ENCODE measurements at places on chromosomes 4 and X. TPM values are rescaled to one million over a fixed set of nuclear protein-coding genes. Genes with fewer than 3 reads are reported as not detected.

DNA sequence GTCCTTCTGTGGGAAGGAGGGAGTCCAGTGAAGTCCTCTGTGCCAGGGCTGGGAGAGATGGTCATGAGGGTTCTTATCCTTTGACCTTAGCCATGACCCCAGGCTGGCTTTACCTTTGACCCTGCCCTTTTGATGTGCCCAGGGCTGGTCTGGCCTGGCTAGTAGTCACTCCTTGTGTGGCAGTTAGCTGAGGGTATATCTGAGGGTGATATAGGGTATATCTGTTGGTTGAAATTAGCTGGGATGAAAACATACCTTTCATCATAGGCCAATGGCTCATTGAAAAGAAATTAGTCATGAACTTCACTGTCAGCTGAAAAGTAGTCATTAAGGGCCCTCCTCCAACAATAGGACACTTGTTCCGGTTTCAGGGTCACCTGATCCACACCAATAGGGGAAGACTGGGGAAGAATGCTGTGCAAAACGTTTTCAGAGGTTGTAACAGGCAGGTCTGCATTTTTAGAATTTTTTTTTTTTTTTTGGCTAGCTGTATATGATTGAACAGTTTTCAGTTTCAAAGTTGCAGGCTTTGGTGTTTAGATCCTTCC lies 74.6 kb upstream of the STOX2 start:
- no peak for DNase-seq

DNA sequence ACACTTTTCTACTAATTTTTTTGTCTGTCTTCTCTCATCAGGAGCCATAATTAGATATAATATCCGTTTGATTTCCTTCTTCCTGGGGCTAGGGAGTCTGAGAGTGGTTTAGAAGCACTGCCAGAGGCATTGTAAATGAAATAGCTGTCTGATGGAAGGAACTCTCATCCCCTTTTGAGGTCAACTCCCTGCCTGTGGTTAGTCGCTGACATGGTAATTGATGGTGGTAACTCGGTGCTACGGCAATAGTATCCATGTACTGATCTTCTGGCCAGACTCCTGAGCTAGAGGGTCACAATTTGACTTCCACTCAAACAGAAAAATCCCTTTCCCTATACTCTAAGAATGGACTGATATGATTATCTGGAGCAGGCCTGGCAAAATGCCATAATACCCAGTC lies 108.1 kb upstream of the TRPC5 start:
- DNase-seq: no peak

GRCh38 chrX:132676102-132676501 lies 187.3 kb upstream of the MBNL3 start:
- no peak for DNase-seq

GRCh38 chrX:103565197-103565596 lies 20.1 kb upstream of the TCEAL4 start:
- no peak for DNase-seq

- no peak for DNase-seq
Measured at GRCh38 chr4:163776957-163777356, 282.5 kb downstream of the TMA16 start.

DNA sequence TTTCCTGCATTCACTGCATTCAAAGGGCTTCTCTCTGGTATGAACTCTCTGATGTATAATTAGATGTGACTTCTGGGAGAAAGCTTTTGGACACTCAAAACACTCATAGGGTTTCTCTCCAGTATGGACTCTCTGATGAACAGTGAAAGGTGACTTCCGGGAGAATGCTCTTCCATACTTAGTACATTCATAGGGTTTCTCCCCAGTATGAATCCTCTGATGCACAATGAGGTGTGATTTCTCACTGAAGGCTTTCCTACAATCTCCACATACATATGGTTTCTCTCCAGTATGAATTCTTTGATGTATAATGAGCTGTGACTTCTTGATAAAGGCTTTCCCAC lies 12.2 kb downstream of the ZNF630 start:
- DNase-seq: no peak

DNA sequence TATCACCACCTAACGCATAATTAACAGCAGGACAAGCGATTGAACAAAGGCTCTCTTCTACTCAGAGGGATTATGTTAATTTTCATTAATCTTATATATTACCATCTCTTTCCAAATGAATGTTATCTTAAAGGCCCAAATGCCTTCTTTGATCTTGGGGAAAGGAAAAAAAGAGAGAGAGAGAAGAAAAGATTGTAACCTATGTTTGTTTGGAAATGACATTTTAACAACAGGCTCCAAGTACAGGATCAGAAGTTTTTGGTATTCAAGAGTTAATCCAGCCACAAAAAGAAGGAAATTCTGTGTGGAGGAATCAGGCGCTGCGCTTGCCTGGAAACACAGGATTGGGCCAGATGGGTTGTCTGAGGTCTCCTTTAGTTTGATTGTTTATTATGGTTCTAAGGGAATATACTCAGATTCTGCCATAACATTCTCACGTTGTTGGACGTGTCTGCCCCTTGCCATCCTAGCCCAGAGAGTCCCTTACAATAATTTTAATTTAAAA lies 100.7 kb upstream of the STX18 start:
- no peak for DNase-seq

GRCh38 chrX:123961268-123962005 lies at the start of gene STAG2:
TSS of gene STAG2 (plus strand) at chrX:123961706. CDS start at chrX:124022628, 60,922 bp downstream.
- DNase-seq: peak; percentile 68

DNA sequence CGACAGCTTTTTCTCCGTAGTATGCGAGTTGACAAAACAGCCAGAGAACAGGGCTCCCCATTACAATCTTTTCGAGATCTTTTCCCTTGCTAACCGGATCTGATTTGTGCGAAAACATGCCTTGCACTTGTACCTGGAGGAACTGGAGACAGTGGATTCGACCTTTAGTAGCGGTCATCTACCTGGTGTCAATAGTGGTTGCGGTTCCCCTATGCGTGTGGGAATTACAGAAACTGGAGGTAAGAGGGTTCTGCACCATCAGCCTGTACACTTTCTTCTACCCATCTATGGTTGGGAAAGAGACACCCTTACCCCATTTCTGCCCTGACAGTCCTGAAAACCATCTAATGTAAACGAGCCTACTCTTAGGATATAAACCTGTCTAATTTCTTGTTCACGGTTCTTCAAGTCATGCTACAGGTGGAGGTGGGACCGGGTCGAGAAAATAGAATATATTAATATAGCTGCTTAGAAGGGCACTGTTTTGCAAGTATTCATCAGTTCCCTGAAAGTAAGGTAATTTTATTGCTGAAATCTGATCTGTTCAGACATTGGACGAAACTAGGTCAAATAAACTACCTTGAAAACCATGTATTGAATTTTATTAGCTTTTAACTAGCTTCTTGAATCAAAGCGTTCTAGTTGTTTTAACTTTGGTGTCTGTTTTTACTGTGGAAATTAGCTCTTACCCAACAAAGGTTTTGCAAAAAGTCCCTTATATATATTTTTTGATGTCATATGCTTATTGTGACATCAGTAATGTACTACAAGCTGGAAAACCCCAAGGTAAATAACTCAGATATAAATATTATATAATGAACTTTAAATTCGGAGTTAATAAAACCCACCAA lies 869 bp downstream of the TMEM184C start:
- no peak for DNase-seq

- no peak for DNase-seq
Measured at GRCh38 chr4:15899511-15899910, 39.0 kb downstream of the FGFBP1 start.

- no peak for DNase-seq
Measured at GRCh38 chr4:95596676-95597075, 47.9 kb upstream of the UNC5C start.

- no peak for DNase-seq
Measured at GRCh38 chr4:185467991-185468390, 3.5 kb downstream of the CCDC110 start.

GRCh38 chr4:93063325-93063724 lies 759.6 kb downstream of the GRID2 start:
- DNase-seq: no peak

Gene GAGE12F
- total RNA-seq: not detected

Gene GPRIN3
- total RNA-seq: 46.4 TPM

Gene NLGN3
- total RNA-seq: 3.4 TPM

Gene TMPRSS11A
- not detected for total RNA-seq

Gene APBB2
- total RNA-seq: not detected

Measured in CD4-positive, alpha-beta T cell (primary cell).